Activated gamma-delta T cell treated with Interleukin-2 at 50 U/mL for 16 hours (primary cell): ENCODE measurements at places on chromosomes 2 and 18.

DNA sequence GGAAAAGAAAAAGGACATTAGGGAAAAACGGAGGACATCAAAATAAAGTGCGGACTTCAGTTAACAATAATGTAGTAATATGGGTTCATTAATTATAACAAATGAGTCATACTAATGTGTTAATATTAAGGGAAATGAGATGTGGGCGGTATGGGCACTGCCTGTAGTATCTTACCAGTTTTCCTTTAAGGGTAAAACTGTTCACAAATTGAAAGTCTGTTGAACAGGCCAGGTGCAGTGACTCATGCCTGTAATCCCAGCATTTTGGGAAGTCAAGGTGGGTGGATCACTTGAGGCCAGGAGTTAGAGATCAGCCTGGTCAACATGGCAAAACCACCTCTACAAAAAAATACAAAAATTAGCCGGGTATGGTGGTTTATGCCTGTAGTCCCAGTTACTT is 56.8 kb upstream of the PMAIP1 start:
- no peak for DNase-seq

DNA sequence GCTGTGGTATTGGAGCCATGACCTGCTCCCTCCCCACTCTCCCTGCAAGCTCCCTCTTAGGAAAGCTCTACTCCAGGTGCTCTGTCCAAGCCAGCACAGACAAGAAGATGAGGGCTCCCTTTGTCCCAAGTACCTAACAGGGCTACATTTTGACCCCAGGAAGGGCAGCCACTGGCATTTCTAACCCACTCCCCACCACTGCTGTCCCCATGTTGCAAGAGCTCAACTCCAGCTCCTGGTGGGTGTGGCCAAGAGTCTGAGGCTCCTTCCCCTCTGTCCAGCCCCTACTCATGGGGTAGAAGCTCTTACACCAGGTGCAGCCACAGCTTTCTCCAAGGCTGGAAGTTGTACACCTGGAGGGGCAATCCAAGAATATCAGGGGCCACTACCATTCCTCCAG is 127.0 kb upstream of the NPAS2 start:
- DNase-seq, result no peak

DNA sequence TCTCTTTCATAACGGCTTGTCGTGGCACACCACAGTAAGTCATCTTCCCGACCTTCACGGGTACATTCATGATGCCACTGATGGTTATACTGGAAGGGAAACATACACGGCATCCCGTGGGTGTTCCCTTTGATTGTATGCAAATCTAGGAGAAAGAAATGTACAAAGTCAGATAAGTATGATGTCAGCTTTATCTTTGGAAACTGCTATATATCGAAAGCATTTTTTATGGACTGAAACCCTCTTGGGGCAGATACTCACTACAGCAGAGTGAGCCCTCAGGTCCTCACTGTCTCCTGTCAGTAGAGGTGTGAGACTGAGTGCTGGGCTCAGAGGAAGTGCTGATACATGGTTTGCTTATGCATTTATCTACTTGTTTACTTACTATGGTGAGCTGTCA is 20.4 kb downstream of the PLA2R1 start:
- no peak for DNase-seq

GRCh38 chr18:76923485-76924085 is 101.2 kb downstream of the ZNF236 start:
- no peak for DNase-seq

- DNase-seq, result no peak
Measured at GRCh38 chr2:241072553-241073165, 29.4 kb downstream of the MTERF4 start.

DNA sequence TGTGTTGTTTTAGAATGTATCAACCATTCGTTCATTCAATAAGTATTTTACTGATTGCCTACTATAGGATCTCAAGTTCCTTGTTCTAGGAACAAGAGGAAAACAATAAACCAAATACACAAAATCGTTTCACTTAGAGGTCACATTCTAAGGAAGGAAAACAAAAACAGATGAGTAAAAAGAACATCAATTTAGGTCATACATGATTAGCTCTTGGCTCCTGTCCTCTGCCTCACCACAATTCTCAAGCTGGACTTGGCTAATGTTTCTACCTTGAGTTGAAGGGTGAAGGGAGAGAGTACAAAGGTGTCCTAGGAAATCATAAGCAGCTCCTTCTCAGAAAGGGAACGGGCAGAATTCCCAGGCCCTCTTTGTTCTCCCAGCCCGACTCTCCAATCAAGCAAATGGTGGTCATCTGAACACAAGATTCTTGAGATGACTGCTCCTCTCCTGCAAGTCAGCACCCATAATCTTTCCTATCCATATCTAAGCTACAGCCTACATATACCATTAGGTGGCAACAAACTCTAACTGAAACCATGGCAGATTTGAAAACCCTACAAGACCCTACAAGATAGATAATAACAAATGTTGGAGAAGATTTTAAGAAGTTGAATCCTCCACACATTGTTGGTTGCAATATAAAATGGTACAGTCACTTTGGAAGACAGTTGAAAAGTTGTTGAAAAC is 76.0 kb downstream of the CBLN2 start:
- no peak for DNase-seq

GRCh38 chr2:20456636-20457426 is 10.0 kb downstream of the RHOB start:
- no peak for DNase-seq
